ENCODE measurements at places on chromosomes 11 and 22.

DNA sequence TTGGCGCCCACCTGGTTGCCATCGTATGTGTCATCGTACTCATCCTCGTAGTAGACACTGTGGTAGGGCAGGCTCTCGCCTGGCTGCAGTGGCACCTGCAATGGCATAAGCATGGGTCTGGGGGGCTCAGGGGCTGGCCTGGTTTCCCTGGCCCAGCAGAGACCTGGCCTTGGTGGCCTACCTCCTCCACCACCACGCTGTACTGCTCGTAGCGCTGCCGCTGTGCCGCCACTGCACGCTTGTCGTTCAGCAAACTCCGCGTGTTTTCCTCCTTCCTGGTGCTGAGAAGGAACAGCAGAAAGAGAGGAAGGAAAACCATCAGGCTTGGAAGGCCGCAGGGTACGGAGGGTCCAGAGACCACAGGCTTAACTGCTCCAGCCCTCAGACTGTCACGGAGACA, 26.2 kb downstream of the UQCR10 start:
- no peak for DNase-seq

DNA sequence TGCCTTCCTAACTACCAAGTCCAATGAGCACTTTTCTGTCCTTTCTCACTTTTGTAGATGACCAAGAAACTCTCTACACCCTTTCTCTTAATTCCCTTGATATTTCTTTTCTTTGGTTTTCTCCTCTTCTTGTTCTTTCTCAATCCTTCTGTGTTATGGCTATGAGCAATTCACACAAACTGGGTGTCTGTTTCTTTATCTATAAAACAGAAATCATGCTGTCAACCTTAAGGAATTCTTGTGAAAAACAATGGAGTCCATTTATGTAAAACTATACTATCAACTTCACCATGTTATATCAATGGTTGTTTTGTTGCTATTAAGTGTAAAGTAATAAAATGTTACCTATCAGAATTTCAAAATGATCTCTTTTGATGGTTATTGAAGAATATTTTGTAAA, 7.2 kb downstream of the MTNR1B start:
- DNase-seq = no peak

DNA sequence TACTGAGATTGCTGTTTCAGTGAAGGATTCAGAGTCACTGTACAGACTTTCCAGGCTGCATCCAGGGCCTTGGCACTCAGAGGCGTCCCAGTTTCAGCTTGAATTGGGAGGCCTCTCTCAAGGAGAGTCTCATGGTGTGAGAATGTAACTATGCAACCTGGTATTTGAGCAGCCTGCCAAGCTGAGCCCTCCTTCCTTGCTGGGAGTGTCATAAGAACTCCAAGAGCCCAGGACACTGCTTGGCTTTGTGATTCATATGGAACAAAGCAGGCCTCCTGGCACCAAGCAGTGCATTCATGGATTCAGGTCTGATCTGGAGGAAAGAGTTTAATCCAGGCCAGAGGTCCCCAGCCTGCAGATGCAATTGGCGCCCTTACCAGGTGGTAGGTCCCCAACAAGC, 171.7 kb downstream of the DBX1 start:
- DNase-seq = no peak

GRCh38 chr22:48889209-48889830, 938.4 kb downstream of the BRD1 start:
- DNase-seq = no peak

- DNase-seq = no peak
Measured at GRCh38 chr11:77035580-77035979, 1.4 kb downstream of the B3GNT6 start.

DNA sequence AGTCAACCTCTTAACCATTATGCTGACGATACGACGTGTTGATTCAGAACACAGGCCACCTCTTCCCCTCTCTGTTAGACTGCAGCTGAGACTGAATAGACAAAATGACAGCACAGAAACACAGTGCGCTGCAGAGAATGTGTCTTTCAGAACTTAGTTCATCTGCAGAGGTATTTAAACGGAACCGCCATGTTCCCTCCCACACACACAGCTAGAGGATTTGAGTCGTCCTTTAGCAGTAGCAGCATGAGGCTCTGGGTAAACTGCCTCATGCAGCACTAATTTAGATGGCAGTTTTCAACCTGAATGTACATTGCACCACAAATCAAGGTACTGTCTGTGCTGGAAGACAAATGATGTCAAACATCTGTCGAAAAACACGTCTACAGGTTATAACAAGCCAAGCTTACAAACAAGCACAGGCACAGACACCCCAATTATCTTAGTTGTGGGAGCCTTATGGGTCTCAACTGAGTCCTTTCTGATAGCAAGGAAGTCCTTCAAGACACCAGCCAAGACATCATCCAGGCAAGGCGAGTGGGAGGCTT, 76.6 kb upstream of the LRRC4C start:
- DNase-seq = no peak

DNA sequence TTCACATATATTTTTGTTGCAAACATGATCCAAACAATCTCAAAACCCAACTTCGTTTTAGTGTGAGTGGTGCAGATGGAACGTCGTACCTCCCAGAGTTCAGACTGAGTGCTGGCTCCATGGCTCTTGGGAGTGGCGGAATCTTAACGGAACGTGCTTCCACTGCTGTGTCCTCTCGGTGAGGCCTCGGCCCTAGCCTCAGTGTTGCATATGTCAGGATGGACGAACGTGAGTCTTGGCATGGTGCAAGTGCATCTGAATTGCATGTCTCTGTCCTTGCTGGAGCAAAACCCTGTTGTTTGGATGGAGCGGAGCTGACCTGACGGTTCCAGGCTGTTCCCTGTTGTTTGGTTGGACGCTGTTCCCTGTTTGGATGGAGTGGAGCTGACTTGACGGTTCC, 306.8 kb downstream of the TBC1D22A start:
- no peak for DNase-seq

GRCh38 chr22:41290262-41291221, 4.6 kb upstream of the RANGAP1 start:
- DNase-seq = no peak

GRCh38 chr11:130150790-130151189, 8.8 kb upstream of the ST14 start:
- no peak for DNase-seq

DNA sequence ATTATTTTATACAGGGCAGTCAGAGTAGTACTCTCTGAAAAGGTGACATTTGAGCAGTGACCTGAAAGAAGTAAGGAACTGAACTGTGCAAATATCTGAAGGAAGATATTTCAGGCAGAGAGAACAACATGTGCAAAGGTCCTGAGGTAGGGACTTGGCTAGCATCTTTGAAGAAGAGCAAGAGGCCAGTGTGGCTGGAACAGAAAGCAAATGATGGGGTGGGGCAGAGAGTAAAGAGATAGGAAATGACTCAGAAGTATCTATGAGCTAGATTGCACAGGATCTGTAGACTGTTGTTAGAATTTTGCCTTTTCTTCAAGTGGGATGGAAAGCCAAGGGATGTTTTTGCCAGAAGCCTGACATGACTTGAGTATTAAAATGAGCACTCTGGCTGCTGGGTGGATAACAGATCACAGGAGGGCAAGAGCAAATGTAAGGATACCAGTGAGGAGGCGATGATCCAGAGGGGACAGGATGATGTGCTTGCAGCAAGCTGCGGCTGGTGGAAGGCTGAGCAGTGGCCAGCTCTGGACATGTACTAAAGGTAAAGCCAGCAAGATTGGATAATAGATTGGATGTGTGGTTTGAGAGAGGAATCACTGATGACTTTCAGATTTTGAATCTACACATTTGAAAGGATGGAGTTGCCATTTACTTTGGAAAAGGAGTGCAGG, 33.2 kb upstream of the TTC12 start:
- DNase-seq = no peak

DNA sequence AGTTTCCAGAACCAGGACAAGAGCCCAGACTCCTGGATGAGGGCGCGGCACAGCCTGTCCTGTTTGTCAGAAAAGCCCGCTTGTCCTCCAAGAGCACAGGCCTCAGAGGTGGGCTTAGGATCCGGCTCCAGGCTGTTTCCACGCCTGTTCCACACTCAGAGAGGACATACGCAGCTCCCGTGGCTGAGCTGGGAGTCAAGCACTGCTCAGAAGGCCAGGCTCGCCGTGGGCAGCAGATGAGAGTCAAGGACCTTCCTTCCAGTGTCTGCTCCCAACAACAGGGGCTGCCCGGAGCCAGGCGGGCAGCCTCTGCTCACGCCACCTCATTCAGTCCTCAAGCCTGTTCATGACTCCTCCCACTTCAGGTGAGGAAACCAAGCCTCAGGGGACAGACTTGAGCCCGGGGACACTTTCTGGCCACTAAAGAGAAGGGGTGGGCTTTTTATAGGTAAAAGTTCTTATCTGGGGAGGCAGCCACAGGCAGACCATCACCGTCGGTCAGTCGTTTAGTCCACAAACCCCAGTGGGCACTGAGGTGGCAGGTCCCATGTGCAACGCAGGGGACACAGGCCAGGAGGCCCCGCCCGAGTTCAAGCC, 3.8 kb downstream of the CYB5R3 start:
- no peak for DNase-seq
